ENCODE measurements at places on chromosomes 2 and 18.

DNA sequence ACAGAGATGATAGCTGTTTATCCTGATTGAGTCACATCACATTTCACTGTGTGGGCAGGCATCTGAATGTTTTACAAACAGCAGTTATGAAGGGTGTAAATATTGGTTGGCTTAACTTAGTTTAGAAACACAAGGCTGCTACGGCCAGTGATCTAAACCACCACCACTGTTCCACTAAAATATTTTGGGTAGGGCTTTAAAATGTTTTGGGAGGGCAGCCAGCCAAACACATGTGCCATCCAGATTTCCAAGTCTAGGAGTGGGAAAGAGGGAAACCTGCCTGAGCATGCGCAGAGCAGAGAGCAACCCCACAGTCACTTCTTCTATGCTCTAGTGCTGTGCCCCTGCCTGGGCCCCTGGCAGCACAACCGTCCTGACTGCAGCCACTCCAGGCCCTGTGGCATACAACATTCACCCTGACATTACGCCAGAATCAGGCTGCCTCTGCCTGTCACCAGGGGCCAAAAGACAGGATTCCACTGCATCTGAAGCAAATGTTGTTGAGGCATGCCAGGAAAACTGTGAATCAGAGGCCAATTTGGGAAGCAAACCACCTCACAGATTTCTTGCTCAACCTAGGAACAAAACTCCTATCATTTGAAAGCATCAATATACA, 74.8 kb upstream of the COL5A2 start:
- no peak for DNase-seq

DNA sequence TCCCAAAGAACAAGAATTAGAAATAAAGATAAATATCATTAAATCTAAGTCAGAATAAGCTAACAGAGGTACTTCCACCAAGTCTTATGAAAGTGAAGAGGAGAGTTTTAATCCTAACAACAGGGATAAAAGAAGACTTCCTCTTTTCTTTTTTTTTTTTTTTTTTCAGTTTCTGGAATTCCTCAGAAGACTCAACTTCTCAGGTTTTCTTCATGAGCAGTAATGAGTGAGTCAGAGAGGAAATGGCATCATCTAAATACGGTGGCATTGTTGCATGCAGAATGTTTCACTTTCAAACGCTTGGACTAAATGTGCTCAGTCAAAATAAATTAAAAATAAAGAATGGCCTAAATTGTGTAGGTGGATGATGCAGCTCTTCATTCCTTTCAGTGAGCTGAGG, 45.6 kb upstream of the ARHGAP15 start:
- no peak for DNase-seq

DNA sequence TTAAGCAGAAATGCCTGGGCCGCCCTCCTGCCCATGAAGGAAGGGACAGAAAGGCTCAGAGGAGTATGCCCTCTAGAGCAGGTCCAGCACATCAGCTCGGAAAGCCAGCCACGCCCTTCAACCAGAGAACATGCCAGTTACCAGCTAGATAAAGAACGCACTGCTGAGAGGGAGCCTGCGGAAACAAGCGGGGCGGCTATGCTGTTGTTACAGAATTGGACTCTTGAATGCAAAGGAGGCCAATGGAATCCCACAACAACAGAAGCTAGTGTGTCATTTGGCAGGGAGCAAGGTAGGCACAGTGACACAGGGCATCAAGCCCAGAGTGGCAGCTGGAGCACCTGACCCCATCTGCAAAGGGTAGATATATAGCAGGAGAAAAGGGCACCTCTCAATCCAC, 242.9 kb upstream of the ID2 start:
- no peak for DNase-seq

- no peak for DNase-seq
Measured at GRCh38 chr18:59057493-59057795, 82.2 kb upstream of the SEC11C start.

GRCh38 chr2:71548646-71549425, 95.5 kb downstream of the DYSF start:
- DNase-seq, result peak; percentile 75

DNA sequence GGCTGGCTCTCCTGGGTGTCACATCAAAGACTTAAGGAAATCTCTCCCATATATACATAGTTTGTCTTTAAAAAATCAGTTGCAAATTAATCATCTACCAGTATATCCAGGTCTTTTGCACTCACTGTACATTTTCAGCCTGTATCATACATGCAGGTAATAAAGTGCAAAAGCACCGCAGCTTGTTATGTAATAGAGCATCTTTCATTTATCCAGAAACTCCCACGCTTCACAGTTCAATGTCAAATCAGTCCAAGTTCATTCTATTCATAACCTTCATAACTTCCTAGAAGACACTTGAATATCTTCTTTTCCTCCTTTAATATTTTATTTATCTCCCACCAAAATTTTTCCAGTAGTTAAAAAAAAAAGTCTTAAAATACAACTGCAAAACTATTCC, 89.6 kb upstream of the KCTD1 start:
- no peak for DNase-seq

- no peak for DNase-seq
Measured at GRCh38 chr2:23350792-23351355, 34.1 kb upstream of the KLHL29 start.

- no peak for DNase-seq
Measured at GRCh38 chr2:195663007-195663406, 6.0 kb downstream of the SLC39A10 start.

GRCh38 chr2:234578389-234578788, 81.5 kb upstream of the ARL4C start:
- no peak for DNase-seq

DNA sequence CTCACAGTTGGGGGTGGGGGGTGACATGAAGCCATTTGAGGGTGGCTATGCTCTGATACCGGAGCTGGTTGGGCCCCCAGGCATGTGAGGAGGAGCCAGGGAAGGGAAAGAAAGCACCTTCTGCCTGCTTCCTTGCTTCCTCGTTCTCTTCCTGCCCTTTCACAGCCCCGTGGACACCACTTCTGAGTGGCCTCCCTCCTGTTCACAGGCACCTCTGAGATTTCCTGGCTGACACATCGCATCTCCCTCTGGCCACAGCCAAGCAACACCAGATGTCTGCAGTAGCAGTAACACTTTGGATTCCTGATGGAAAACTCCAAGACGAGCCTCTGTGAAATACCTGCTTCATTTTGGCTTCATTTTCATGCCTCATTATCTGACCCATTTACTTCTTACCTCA, 64.7 kb upstream of the ST3GAL5 start:
- DNase-seq, result no peak

- DNase-seq, result no peak
Measured at GRCh38 chr2:34997779-34998178, 1357.8 kb upstream of the CRIM1 start.

Measured in liver (tissue), 10 donors.